Stimulated activated CD8-positive, alpha-beta memory T cell treated with anti-CD3 and anti-CD28 coated beads, Interleukin-2, amount 100 ng/mL, for 1 hour (primary cell): ENCODE measurements at places on chromosomes 1 and 21.

- no peak for DNase-seq
Observed at GRCh38 chr1:17289721-17290120, 18.3 kb upstream of the PADI4 start.

DNA sequence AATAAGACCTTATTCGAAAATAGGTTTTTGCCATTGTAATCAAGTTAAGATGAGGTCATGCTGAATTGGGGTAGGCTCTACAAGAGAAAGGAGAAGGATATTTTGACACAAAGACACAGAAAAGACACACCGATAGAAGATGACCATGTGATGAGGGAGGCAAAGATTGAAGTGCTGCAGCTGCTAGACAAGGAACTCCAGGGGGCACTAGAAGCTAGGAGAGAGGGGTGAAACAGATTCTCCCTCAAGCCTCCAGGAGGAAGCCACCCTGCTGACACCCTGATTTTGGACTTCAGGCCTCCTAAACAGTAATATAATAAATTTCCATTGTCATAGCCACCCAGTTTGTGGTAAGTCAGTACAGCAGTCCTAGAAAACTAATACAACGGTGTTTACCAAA is 506.8 kb upstream of the CAMK1G start:
- no peak for DNase-seq

- DNase-seq = no peak
Observed at GRCh38 chr1:114758256-114758832, 560 bp upstream of the CSDE1 start.

GRCh38 chr1:48582408-48582807 is 110.4 kb upstream of the SPATA6 start:
- no peak for DNase-seq

GRCh38 chr1:18994381-18994780 is 37.9 kb upstream of the IFFO2 start:
- DNase-seq = no peak

DNA sequence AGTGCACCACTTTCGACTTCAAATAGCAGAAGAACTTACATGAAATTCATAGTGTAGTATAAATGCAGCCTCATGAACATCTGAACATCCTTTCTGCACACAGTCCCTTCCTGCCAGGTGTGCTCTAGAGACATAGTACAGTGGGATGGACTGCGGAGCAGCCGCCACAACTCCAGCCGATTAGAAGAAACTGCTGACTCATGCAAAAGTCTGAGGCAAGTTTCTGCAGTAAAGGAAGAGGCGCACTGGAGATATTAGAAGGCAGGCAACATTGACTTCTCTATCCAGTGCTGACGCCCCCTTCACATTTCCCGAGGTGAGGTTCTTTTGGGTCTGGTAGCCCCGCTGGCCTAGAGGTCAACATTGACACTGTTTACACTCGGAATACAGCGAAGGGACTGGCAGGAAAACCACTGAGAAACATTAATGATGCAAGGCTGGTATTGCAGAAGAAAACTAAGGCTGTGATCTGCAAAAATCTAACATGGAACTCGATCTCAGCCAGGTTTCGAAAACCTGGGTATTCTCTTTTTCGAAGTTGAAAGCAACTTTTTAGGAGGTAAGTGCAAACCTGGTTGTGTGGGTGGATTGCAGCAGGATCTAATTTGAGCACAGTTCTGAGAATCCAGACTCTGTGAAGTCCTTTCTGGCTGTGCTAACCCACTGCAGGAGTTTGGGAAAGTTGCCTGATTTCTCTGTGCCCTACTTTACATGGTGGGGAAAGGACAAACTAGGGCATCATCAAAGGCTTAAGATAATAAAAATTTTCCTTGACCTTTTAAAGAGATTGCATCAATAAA is 90.7 kb downstream of the CDC7 start:
- DNase-seq = no peak

DNA sequence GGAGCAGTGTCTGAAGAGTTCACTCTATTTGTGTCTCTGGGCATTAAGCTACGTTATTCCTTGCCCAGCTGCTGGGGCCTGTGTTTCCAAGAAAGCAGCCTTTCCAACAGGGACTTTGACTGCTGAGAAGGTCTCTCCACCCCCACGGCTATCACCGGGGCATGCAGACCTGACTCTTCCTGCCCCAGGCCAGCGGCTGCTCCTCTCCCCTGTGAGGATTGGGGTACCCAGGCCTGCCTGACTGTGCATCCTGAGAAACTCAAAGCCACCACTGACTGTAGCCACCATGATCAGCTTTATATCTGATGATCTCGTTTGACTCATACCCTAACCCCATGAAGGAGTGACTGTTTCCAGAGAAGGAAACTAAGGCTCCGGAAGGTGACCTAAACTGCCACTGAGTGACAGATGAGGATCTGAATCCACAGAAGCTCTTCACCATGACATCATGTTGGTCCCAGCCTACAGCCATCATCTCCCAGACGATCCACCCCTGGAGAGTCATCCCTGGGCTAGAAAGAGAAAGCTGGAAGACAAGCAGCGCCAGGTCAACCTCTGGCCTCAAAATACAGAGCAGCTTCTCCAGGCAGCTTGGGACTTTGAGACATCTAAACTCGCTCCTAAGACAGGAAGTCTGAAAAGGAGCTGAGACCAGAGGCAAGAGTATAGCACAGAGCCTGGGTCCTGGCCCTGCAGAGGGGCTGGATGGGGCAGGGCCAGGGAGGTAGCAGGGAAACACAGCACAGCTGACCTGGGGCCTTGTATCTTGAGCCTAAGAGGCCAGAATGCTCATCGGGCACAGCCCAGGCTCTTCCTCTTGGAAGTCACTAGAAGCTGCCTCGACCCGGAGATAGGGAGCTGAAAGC is 244.0 kb upstream of the VAMP3 start:
- no peak for DNase-seq

DNA sequence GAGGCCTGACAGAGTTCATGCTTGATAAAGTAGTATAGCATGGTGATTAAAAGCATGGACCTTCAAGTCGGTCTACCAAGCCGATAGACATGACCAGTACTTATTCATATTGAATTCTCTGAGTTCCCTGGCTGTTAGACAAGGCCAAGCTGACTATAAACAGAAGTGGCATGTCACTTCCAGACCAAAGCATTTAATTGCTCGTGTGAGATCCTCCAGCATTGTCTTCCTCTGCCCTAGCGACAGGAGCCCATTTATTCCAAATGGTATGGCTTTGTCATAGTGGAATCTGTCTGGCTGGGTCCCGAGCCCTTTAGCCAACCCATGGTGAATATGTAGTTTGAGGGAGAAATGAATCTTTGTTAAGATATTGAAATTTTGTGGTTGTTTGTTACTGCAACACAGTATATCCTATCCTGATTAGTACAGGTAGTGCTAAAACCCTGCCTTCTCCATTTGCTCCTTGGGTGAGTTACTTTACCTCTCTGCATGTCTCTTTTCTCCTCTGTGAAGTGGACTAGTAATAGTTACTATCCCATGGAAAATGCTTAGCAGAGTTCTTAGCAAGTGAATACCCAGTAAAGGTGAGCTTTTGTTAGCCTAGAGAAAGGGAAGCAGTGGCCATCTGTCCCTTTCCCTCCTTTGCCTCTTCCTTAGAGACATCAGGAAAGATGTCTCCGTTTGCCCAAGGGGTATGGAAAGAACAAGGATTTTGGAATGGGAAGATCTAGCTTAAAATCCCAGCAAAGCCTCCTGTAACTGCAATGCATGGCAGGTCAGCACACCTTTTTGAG is 77.6 kb upstream of the CD1D start:
- DNase-seq = no peak

GRCh38 chr1:63824451-63824850 is 50.6 kb downstream of the ROR1 start:
- no peak for DNase-seq
